ENCODE measurements at places on chromosomes 5 and 9.

GRCh38 chr5:166018716-166019115 is 2272.7 kb upstream of the WWC1 start:
- DNase-seq: no peak

DNA sequence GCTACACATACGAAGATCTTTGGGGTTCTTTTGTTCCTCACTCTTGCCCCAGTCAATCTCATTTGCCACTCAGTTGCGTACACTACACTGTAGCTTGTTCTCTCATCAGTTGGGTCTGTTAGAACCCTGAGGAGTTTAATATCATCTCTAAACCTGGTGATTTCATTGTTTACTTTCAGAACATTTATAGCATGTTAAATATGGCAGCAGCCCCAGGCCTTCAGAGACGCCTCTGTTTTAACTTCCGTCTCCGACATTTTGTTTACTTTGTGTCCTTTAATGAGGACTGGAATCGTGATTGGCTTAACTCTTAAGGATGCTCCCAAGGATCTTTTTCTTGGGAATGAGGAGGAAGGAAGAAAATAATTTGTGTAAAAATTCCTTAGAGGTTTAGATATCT is 510.1 kb downstream of the NR2F1-AS1 start:
- no peak for DNase-seq

DNA sequence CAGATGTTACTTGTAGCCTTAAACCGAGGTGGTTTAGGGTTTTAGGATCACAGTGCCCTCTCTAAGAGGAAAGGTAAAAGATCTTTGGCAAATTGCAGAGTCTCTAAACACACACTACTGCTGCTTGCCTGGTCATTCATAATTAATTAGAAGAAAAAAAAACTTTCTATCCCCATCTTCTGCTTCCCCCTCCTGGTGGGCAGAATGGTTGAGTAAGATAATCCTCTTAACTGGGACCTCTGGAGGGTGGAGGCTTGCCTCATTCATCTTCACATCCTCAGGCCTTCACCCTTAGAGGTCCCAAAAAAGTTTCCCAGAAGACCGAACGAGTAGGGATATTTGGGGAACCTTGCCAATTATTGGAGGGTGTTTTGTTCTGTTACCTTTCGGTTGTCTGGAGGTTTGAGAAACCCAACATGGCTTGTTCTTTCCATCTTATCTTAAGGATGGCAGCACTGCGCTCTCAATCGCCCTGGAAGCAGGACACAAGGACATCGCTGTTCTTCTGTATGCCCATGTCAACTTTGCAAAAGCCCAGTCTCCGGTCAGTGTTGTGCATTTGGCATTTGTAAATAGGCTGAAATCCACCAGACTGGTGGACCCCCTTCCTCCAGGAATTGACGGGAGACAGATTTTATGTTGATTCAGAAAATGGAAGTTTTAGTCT is 97.3 kb upstream of the DMRT1 start:
- DNase-seq: no peak

DNA sequence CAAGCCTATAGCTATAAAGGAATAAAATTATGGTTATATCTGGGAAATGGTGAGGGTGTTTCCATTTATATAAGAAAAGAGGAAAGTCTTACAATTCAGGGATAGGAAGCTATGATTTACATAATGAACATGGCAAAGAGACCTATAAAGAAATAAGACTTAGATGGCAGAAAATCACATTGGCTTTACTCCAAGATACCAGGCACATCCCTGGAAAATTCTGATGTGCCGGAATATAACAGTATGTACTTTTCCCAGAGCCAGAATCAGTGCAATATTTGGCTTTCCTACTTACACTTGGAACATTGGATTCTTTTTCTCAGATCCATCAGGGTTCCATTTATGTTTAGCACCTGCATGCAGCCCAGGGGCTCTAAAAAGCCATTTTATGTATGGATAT is 357.8 kb downstream of the CETN3 start:
- no peak for DNase-seq

- DNase-seq: no peak
Observed at GRCh38 chr5:10447041-10447440, 5.4 kb downstream of the ROPN1L start.

- DNase-seq: no peak
Observed at GRCh38 chr9:136045595-136046553, 49.2 kb downstream of the NACC2 start.
